ENCODE measurements at places on chromosomes 5 and 9.

GRCh38 chr9:115042781-115043509, 75.0 kb downstream of the TNC start:
- no peak for DNase-seq

DNA sequence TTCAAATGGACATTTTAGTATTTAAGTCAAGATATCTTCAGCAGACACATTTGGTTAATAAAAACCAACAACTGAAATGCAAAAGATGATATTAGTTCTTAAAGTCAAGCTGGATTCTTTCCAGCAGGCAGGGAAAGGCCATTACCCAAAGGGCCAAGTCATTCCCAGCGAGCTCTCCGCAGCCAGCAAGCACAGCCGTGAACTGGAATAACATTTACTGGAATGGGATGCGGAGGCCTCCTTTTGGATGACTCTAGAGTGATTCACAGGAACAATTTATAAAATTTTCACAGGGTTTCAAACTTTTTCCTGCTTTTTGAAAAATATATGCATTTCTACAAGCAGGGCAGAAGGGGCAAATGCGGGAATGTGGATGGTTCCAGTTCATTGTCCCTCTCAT, 76.6 kb upstream of the DAB2 start:
- no peak for DNase-seq

GRCh38 chr5:150120617-150121447, 34.5 kb upstream of the CSF1R start:
- DNase-seq: no peak

DNA sequence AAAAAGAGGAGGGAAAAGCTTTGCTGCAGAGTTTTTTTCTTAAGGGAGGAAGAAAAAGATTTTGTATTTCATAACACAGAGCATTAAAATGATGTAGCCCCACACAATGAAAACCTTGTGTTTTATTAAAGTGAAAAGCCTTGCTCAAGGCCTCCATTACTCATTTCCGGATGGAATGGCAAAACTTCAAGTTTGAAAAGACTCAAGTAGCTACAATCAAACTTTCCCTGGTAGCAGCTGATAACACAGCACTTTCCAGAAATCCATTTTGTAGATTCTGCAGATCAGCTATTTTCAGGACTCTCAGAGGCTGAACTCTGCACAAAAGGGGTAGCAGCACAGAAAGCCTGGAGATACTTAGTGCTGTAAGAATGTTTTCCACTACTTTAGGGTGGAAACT, 374.8 kb downstream of the NFIB start:
- no peak for DNase-seq

DNA sequence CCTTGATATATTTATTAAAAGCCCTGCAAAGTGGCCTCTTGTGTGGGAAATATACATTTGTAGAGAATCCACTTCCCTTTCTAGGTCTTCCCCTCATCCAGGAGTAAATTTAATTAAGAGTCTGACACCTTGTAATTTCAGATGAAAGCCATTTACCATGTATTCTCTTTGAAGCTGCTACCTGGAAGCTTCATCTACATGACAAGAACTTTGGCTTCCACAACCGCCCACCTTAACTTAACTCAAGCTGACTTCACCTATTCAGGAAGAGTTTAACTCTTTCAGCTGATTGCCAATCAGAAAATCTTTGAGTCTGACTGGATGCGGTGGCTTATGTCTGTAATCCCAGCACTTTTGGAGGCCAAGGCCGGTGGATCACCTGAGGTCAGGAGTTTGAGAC, 899.9 kb downstream of the TAF11L14 start:
- no peak for DNase-seq

GRCh38 chr5:38228914-38229313, 29.4 kb upstream of the EGFLAM start:
- DNase-seq: no peak

- DNase-seq: no peak
These were observed 732.2 kb upstream of the ZNF608 start for GRCh38 chr5:125478599-125478998.

DNA sequence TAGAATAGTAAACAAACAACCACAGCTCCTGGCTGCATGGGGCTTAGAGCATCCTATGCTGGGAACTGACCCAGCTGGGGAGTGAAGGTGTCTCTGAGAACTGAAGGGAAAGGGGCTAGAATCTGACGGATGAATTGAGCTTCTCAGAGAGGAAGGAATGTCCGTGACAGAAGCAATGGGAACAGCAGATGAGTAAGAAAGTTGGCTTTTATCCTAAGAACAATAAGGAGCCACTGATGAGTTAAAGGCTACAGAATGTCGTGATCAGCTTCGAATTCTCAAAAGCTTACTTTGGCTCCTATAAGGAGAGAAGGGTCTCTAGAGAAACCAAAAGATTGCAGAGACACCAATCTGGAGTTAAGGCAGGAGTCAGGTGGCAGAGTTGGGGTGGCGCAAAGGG, 52.6 kb downstream of the EBF1 start:
- no peak for DNase-seq

- DNase-seq: peak; percentile 17
These were observed at the start of gene ANXA1 for GRCh38 chr9:73151653-73152542. ANXA1 (plus strand) TSS chr9:73151865; CDS start chr9:73158536, 6,671 bp downstream.

GRCh38 chr5:13930541-13931171, 13.8 kb downstream of the DNAH5 start:
- DNase-seq: no peak

DNA sequence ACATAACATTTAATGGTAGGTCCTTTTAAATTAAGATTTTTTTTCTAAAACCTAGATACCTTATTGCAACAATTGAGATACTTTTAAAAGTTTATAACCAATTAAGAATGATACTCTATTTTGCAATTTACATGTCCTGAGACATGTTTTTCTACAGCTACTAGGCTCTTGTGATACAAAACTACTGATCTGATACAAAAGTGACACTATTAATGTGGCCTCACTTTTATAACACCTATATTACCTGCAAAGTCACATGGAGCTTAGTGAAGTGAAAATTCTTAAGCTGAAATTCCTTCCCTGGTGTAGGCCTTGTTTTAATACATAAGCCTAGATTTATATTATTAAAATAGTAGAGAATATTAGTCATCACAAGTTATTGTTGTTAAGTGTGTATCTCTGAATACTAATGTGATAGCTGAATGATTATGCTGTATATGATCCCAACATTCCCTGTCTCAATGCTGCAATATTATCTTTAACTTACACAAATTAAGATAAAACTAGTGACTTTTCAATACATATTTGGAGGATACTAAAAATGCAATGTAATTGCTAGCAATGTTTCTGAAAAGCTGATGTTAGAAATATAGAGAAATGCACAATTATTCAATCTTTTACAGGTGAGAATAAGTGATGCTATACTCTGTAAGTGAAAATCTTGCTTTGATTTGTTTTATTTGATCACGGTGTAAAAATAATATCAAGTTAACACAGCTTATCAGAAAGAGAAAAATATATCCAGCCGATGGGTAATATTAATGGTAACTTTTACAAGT, 2.6 kb downstream of the NFIB start:
- DNase-seq: no peak

DNA sequence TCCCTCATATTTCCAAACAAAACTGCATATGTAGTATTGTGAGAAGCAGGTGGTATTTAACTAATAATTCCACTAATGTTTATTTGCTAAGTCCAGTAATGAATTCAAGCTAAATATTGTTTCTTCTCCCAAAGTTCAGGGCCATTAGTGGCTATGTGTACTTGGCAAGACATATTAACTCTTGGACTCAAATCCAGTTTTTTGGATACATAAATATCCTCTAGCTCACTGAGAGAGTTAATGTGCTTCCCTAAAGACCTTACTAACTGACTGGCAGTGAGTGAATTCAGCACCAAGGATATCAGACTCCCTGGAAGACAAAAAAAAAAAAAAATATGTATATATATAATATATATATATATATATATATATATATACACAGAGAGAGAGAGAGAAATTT, 214.1 kb downstream of the RAB3C start:
- no peak for DNase-seq

DNA sequence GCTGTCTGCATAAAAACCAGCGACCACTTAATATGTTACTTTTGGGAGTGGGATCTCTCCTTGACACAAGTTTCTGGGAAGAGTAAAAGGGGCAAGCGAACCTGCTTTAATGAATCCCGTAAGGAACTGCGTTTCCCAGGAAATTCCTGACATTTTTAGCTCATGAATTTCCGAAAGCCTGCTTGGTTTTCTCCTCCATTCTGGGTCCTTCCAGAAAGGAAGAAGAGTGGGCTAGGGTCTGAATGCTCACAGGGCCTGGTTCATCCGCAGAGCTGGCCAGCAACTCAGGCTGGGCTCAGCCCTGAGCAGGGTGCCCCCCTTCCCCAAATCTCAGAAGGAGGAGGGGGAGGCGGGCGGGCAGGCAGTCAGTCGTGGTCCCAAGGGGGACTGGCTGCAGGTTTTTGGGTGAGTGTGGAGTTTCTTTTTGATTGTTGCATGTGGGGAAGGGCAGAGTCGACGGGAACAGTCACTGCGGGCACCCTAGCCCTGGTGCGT, 1.2 kb upstream of the PURA start:
- DNase-seq: no peak

GRCh38 chr9:6931913-6932312, 174.1 kb downstream of the KDM4C start:
- no peak for DNase-seq

DNA sequence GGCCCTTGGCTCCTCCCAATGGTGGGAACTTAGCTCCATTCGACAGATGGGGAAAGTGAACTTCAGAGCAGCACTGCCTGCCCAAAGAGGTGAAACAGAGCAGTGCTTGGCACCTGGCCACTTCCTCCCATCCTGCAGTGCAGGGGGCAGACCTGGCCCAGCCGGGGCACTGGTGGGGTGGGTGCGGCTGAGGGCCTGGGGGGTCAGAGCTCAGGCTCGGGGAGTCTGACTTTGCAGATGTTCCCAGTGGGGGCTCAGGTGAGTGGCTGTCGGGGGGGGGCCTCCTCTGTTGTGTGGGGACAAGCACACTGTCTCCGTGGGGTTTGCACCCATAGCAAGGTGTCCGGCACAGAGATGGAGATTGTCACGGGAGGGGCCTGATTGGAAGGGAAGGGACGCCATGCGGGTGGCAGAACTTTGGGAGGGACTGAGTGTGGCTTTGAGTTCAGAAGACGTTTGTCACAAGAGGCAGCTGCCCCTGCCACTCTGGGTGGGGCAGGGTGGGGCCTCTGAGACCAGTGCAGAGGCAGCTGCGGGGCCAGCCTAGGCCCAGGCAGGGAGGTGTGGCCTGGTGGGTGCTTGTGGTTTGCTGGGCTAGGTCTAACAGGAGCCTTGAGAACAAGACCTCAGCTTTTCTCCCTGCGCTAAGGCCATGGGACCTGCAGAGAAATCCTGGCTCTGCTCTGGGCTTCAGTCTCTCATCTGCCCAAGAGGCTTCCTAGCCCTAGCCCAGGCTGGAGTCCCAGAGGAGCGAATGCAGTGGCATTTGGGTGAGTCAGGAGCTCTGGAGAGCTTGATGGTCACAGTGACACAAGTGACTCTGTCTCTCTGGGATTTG, 2.5 kb downstream of the MYMK start:
- no peak for DNase-seq

DNA sequence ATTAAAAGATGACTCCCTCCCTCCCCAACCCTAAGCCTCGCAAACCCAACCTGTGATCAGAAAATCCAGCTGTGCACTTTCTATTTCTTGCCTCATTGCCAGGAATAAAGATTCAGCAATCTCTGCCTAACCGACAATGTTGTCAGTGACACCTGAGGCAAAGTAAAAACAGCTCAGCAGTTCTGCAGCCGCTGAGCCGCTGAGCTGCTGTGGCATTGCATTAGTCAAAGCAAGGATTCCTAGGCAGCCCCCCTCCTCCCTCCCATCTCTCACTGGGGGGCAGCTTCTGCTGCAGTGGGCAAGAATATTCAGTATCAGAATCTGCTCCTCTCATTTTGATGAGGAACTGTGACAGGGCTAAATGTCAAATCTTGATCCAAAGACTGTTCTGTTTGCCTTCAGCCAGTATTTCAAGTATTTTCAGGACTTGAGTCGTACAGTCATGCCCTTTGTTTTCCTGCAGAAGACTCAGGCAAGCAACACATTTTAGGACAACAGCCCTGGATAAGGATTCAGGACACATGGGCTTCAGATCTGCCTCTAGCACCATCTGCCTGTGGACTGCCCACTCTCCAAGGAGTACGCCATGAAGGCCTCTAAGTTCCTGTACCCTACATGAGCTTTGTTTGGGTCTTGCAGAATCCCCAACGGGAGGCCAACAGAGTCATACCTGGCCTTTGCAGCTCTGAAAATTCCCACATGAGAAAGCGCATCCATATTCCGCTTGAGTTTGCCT, 41.1 kb upstream of the DAP start:
- DNase-seq: no peak

DNA sequence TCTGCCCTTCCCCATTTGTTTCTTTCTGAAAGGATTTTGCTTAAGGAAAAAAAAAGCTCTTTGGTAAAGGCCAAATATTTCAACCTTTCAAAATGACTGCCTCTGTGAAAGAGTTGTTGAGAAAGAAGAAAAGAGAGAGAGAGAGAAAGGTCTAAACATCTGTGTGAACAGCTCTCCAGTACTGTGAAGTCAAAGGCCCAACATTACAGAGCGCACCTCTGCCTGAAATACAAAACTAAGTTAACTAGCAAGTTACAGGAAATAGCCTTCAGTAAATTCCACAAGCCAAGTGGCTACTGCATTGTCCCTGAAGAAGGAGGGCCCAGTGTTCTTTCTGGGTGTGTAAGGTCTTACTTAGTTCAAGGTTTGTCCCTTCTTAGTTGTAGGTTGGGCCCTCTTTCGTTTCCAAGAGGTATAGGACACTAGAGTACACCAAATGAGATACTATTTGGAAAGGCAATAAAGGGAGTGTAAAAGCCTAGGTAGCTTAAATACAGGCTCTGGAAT, 104.4 kb downstream of the THBS4 start:
- no peak for DNase-seq

GRCh38 chr5:139763280-139763929, 32.2 kb upstream of the PSD2 start:
- DNase-seq: no peak

GRCh38 chr9:19229595-19230354, 718 bp upstream of the DENND4C start:
- DNase-seq: peak; percentile 79

DNA sequence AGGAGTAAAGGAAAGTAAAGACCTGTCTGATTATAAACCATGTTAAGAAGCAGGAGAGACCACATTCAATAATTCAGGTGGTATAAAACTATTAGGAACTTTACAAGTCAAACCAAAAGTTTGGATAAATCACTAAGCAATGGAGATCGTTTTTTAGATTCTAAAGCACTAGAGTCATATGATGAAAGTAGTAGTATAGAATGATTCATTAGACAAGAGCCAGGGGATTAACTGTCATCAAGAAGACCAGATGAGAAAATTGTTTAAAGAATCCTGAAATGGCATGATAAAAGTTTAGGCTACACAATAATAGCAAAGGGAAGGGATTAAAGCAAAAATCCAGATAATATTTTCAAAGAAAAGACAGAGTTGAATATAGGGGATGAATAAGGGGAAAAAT, 12.9 kb upstream of the CARNMT1 start:
- no peak for DNase-seq

GRCh38 chr5:141656396-141656795, 5.2 kb upstream of the FCHSD1 start:
- DNase-seq: no peak

- no peak for DNase-seq
These were observed 104.3 kb upstream of the ARRDC3 start for GRCh38 chr5:91487420-91487819.

- no peak for DNase-seq
These were observed 240.2 kb downstream of the MAN2A1 start for GRCh38 chr5:109929911-109930310.
